T-helper 17 cell (primary cell): ENCODE measurements at places on chromosomes 2 and 18.

DNA sequence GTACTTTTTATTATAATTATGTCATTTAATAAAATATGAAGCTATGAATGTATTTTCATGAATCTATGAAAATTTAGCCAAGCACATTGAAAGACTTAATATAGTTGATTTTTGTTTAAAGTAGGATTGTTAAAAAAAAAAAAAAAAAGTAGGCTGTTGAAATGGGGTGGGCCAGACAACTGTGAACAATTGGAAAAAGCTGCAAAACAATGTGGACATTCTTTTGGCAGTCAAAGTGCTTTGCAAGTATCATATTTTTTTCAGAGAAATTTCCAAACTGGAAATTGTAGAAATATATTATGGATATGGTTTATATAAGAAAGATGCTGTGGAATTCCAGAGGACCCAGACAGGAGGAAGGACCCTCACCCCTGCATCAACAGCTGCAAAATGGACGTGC is 82.1 kb downstream of the ETAA1 start:
- no peak overlapping the region for H3K27ac ChIP-seq
- H3K36me3 ChIP-seq = no peaks in the 10 kb centered on the region
- peaks cover 32% of the 10 kb centered on the region for H3K27me3 ChIP-seq
- no peaks in the 10 kb centered on the region for H3K4me1 ChIP-seq
- DNase-seq = no peak

GRCh38 chr2:85434696-85435095 is 16.2 kb downstream of the SH2D6 start:
- no peaks in the 10 kb centered on the region for H3K27me3 ChIP-seq
- no peak overlapping the region for H3K27ac ChIP-seq
- H3K4me3 ChIP-seq = no peak overlapping the region

GRCh38 chr2:217477583-217477982 is 525.2 kb downstream of the TNS1 start:
- H3K27me3 ChIP-seq = peaks cover 6% of the 10 kb centered on the region
- H3K27ac ChIP-seq = no peak overlapping the region
- no peaks in the 10 kb centered on the region for H3K4me1 ChIP-seq
- H3K4me3 ChIP-seq = no peak overlapping the region
- no peak for DNase-seq

DNA sequence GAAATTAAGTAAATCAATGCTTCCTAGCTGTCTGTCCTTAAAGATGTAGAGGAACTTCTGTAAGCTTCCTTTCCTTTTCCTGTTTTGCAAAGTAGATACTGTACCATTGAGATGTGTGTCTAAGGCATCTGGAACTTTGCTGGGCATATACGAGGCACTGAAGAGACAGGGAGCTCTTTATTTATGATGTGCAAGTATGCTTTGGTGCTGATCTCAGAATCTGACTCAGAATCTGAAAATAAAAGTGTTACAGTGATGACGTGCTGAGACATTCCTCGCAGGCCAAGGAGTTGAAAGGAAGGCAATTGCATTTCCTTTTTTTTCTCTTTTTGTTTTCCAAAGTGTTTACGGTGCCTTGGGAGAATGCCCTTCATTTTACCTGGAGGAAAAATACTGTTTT is 230.9 kb upstream of the RGPD4 start:
- peaks cover 2% of the 10 kb centered on the region for H3K4me1 ChIP-seq
- no peak overlapping the region for H3K4me3 ChIP-seq
- no peak overlapping the region for H3K27ac ChIP-seq
- DNase-seq = no peak
